ENCODE measurements at places on chromosomes 2 and 18.

GRCh38 chr2:230619491-230619890, 93.2 kb upstream of the CAB39 start:
- no peak for DNase-seq

GRCh38 chr18:36706134-36706881, 122.5 kb downstream of the TPGS2 start:
- no peak for DNase-seq

DNA sequence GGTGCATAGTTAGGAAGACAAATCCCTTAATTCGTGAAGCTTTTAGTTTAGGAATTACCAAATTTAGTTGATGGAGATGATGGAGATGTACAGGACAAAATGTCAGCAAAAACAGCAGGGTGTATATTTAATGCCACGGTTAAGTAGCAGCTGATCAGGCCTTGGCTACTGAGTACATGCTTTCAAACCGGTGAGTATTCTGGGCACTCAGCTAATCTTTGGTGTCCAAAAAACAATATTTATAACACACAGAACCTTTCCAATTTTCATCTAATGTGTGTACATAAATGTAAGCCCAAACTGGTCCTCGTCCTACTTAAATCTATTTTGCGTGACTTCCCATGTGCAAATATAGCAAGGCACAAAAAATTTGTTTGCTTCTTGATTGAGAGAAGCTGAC, 703.4 kb upstream of the LINC00305 start:
- DNase-seq = no peak

GRCh38 chr2:19649142-19649541, 252.6 kb downstream of the TTC32 start:
- DNase-seq = no peak

Measured in stimulated activated CD4-positive, alpha-beta T cell treated with anti-CD3 and anti-CD28 coated beads, Interleukin-15, amount 100 ng/mL, for 1 hour (primary cell).